Small intestine (tissue), 16 donors: ENCODE measurements at places on chromosomes 6 and 20. TPM values are rescaled to one million over a fixed set of nuclear protein-coding genes. Genes with fewer than 3 reads are reported as not detected.

The RAD21L1 gene
- not detected for polyA plus RNA-seq

The CRISP3 gene
- polyA plus RNA-seq = 0.13 TPM

The IPCEF1 gene
- 2.1 TPM for polyA plus RNA-seq

The MUCL3 gene
- 0.06 TPM for polyA plus RNA-seq

The LRRC73 gene
- 0.51 TPM for polyA plus RNA-seq

The ANGPT4 gene
- polyA plus RNA-seq = 0.70 TPM

The MAFB gene
- polyA plus RNA-seq = 10.7 TPM

The RRAGD gene
- polyA plus RNA-seq = 3.2 TPM

The EYS gene
- polyA plus RNA-seq = 0.78 TPM

The TAAR1 gene
- not detected for polyA plus RNA-seq

The CLPSL2 gene
- polyA plus RNA-seq = not detected

The C20orf141 gene
- not detected for polyA plus RNA-seq

The IYD gene
- 5.3 TPM for polyA plus RNA-seq

The PRDM1 gene
- polyA plus RNA-seq = 78.6 TPM

The SS18L1 gene
- polyA plus RNA-seq = 13.0 TPM

The CD93 gene
- 16.2 TPM for polyA plus RNA-seq

The MAS1 gene
- not detected for polyA plus RNA-seq

The SAPCD1 gene
- polyA plus RNA-seq = 6.4 TPM

The C20orf144 gene
- 0.41 TPM for polyA plus RNA-seq

The STMN3 gene
- 3.5 TPM for polyA plus RNA-seq

The DDO gene
- 4.4 TPM for polyA plus RNA-seq

The OLIG3 gene
- not detected for polyA plus RNA-seq

The VSX1 gene
- polyA plus RNA-seq = 0.04 TPM

The DLL1 gene
- 33.4 TPM for polyA plus RNA-seq

The TMEM244 gene
- not detected for polyA plus RNA-seq

The CNR1 gene
- polyA plus RNA-seq = 0.27 TPM

The COL11A2 gene
- 0.57 TPM for polyA plus RNA-seq
